Erythroblast (primary cell): ENCODE measurements at places on chromosomes 16 and 17.

GRCh38 chr17:72392056-72393010 lies 271.5 kb downstream of the SOX9 start:
- DNase-seq: no peak

- no peak for DNase-seq
Measured at GRCh38 chr16:48434653-48435317, 49.6 kb upstream of the SIAH1 start.

DNA sequence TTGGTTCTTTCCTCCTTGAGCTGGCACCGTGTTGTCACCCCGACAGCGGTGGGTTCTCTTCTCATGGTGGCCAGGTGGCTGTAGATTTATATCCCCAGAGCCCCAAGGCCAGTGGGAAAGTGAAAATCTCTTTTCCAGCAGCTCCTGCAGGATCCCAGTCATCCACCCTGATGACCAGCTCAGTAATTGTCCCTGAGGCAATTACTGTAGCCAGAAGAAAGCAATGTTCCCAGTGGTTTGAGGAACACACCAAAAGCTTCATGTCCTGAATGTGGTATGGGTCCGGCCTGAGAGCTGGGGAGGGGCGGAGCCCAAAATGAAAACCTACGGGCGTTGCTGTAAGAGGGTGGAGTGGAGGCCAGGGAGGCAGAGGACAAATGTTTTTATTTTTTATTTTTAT lies 69.0 kb downstream of the WSB1 start:
- no peak for DNase-seq

- DNase-seq: no peak
Measured at GRCh38 chr17:62134397-62134796, 69.3 kb upstream of the MED13 start.

DNA sequence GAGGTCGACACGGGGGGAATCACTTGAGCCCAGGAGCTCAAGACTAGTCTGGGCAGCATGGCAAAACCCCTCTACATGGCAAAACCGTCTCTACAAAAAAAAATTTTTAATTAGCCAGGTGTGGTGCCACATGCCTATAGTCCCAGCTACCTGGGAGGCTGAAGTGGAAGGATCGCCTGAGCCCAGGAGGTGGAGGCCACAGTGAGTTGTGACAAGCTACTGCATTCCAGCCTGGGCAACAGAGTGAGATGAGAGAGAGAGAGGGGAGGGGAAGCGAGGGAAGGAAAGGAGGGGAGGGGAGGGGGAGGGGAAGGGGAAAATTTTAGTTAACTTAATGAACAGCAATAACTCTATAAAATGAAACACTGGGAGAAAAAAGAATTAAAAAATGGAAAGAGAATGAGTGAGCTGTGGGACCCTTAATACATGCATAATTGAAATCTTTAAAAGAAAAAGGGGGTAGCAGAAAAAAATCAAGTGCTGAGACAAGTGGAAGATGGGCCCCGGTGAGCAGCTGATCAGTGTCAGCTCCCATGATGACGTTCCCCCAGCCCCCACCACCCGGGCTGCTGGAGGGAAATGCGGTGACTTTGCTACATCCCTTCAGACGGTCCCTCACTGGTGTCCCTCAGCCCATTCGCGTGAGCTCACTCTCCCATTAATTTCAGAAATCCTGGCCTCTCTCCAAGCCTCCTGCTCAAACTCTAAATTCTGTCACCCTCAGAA lies 2.7 kb downstream of the ASGR2 start:
- DNase-seq: no peak

DNA sequence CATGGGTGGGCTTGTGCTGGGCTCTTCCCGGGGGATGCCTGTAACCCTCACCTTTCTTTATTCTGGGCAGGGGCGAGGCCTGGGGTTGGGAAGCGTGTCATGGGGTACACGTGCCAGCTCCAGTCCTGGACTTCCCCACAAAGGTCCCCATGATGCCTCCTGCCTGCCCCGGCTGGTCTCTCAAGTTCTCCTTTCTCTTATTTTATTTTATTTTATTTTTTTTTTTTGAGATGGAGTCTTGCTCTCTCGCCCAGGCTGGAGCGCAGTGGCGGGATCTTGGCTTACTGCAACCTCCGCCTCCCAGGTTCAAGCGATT lies 8.6 kb downstream of the ATP2A3 start:
- DNase-seq: no peak

DNA sequence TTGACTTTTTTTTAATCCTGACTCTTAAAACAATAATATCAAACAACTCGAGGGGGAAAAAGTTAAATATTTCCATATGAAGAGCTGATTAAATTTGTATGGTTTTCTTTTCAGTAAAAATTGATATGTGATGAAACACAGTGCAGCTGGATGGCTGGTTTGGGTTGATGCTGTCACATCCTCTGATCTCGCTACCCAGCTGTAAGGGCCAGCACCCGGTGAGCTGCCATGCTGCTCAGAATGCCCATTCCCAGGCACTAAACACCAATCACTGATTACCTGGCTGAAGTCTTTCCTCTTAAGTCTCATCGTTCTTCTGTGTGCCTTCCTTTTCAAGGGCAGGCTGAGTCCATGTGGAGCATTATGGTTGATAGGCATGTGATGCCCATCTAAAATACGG lies 234.3 kb downstream of the IRX3 start:
- DNase-seq: no peak
